ENCODE measurements at places on chromosomes 4 and X. TPM values are rescaled to one million over a fixed set of nuclear protein-coding genes. Genes with fewer than 3 reads are reported as not detected.

DNA sequence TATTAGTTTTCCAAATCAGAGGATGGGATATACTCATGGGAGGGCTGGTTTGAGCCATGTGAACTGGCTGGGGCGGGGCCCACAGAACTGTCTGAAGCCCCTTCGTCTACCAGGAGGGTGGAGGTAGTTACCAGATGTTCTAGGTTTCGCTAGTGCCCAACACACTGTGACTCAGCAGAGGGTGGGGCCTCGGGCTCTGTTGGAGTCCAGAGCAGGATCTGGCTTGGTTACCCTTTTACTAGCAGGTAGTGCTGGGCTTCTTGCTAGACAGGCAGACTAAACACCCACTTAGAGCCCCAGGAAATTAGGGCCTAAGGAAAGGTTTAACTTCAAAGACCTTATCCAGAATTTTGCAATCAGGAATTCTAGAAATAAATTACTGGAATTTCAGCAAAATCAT is 56.2 kb upstream of the CHRDL1 start:
- DNase-seq, result no peak

GRCh38 chr4:52873861-52874343 is 11.8 kb downstream of the RASL11B start:
- peak; percentile 20 for DNase-seq

DNA sequence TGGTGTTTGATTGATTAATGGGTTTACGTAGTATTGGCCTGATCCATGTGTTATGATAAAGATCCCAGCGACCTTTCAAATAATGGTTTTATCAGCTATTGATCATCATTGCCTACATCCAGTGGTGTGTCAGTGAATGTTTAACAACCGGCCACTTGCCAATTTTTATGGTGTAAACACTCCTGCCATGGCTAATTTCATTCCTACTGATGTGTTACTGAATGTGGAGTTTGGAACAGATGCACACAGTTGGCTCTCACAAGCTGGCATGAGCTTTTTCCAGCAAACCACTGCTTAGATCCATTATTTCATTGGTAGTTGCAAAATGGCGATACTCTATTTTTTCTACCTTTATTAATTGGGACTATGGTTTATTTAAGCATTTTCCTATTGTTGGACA is 139.9 kb downstream of the REPS2 start:
- DNase-seq, result no peak

DNA sequence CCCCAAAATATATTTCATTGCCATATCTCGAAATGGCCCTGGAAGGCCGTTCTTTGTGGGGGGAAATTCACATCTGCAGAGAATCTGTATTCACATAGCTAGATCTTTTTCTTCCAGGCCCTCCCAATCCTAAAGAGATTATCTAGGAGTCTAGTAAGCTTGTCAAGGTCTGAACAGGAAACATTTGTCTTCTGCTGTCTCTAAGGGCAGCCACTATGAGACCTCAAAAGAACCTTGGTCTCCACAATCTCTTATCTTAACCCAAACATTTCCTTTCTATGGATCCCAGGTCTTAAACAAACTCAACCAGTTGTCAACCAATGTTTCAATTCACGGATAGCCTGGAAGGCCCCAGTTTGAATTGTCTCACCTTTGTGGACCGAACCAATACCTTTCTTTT is 45.0 kb downstream of the CRLF2 start:
- DNase-seq, result no peak

DNA sequence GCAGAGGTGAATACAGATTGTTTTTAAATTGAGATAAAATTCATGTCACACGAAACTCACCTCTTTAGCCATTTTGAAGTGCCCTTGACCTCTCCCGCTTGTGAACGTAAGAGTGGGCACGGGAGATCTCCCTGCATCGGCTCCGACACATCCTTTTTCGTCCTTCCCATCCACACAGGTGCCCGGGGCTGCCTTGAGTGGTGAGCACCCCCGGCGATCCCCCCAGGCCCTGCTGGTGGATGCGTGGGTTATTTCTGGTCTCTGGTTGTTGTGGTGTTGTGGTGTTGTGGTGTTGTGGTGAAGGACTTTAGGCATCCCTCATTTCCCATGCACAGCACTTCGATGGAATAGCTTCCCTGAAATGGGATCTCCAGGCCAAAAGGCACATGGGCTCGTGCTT is 46.1 kb downstream of the PSAPL1 start:
- no peak for DNase-seq

NUDT11 gene
- polyA plus RNA-seq, result 5.3 TPM

WAS gene
- 6.3 TPM for polyA plus RNA-seq

ADGRG4 gene
- 7.9 TPM for polyA plus RNA-seq
